HEK293T (cell line): ENCODE measurements at places on chromosomes 2 and 18.

DNA sequence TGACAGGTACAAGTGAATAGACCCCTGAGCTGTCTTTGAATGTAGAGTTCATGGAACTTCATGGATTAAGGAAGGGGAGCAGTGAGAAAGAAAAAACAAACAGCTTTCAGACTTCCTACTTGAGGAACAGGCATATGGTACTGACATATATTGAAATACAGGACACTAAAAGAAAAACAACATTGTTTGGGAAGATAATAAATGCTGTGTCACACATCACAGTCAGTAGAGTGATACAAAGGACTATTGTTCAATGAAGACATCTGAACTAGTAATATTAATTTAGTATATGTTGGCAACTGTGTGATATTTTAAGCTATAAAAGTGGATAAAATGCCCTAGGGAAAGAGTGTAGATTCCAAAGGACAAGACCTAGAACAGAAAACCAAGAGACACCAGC is 3.3 kb downstream of the DSC2 start:
- DNase-seq: no peak

GRCh38 chr2:240569523-240569997 is 1.3 kb downstream of the RNPEPL1 start:
- DNase-seq: no peak

DNA sequence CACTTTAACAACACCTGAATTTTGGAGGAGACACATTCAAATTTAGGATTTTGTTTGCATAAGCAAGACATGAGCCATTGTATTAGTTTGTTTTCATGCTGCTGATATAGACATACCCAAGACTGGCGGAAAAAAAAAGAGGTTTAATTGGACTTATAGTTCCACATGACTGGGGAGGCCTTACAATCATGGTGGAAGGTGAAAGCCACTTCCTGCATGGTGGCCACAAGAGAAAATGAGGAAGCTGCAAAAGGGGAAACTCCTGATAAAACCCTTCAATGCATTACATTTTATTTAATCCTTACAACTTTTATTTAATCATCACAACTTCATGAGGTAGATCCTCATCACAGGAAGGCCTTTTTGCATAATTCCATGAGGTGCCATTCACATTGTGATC is 242.0 kb upstream of the STON1 start:
- no peak for DNase-seq

GRCh38 chr2:190530248-190530900 is 4.1 kb downstream of the NEMP2 start:
- DNase-seq: no peak

DNA sequence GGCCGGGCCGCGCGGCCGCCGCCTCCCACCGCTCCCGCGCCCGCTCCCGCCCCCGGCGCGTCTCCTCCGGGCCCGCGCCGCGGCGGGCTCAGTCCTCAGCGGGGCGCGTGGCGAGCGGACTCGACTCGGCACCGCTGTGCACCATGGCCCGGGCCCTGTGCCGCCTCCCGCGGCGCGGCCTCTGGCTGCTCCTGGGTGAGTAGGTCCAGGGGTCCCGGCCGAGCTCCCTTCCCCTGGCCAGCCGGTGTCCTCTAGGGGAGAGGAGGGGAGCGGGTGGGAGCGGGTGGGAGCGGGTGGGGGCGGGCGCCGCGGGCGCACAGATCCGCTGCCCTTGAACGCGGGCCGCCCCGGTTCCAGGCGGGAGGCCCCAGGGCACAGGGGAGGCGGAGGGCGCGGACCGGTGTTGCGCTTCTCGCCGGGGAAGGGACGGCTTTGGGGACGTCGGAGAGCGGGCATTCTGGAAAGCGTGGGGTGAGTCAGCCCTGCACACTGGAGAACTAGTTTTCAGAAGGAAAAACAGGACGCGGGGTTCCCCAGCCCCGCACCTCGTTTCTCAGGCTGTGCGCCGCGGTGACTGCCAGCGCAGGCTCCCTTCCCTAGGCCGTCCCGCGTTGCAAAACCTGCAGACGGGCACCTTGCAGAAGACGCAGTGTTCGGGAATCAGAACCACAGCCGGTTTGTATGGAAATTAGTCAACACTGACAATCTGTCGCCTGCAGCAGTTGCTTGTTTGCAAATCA is at the start of gene RAMP1:
RAMP1 (plus strand) TSS at position 91 of the 740 bp plus-strand sequence; CDS start at position 144, 53 bp downstream.
- DNase-seq: no peak
